ENCODE measurements at places on chromosomes 2 and 18.

DNA sequence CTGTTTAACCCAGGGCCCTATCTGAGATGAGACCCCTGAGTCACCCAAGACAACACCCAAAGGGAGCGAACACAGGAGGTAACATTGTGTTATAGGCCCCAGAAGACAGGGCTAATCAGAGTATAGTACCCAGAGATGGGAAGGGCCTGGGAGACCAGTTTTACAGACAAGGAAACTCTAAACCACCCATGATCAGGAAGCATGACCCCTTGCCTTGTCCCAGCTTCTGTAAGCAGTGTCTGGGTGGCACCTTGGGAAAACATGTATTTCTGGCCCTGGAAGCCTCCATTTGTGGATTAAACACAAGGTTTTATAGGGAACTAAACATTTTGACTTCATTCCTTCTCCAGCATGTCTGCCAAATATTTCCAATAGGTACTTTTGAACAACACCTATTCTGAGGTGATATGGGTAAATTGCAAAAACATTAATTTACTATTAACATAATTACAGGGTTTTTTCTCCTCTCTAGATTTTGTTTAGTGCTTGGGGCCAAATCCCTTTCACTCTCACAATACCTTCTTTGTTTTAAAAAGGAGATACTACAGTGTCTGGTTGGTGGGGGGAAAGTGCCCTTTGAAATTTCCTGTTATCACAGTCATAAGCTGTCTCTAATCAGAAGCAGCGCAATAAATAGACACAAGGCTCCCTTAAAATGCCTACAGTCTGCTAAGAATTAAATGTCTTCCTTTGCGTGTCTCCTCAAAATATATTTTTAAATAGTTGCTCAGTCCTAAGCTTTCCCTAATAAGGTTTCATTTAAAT, 341.1 kb downstream of the BCL11A start:
- DNase-seq, result no peak

GRCh38 chr2:159904959-159905305, 106.9 kb upstream of the CD302 start:
- no peak for DNase-seq

DNA sequence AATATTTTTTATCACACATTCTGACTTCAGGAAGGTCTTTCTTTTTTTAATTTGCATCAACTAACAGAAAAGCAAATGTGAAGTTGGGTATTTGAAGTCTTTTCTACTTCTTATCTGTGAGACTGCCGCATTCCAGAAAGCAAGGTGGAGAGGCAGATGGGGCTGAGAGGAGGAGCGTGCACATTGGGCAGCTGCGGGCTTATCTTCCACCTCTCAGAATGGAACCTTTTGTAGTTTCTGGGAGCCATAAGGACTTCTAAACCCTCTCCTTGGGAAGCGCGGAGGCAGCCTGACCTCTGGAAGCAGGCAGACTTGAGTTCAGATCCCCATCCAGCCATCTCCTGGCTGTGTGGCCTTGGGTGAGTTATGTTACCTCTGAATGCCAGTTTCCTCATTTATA, 3.9 kb downstream of the MAPRE3 start:
- DNase-seq, result no peak

DNA sequence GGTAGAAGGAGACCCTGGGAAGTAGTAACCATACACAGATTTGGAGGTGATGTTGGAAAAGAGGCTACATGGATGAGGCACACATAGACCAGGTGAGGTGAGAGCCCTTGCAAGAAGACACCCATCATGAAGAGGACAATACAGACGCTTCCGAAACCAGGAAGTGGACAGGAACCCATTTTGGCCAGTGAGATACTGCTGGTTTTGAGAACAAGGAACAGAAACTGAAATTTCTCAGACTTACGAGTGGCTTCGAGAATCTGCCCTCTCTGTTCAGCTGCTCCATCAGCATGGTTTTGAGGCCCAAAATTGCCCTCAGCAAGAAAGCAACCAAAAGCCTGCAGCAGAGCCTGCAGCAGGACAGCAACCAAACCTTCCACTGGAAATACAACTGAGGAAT, 479.1 kb upstream of the NRXN1 start:
- no peak for DNase-seq

DNA sequence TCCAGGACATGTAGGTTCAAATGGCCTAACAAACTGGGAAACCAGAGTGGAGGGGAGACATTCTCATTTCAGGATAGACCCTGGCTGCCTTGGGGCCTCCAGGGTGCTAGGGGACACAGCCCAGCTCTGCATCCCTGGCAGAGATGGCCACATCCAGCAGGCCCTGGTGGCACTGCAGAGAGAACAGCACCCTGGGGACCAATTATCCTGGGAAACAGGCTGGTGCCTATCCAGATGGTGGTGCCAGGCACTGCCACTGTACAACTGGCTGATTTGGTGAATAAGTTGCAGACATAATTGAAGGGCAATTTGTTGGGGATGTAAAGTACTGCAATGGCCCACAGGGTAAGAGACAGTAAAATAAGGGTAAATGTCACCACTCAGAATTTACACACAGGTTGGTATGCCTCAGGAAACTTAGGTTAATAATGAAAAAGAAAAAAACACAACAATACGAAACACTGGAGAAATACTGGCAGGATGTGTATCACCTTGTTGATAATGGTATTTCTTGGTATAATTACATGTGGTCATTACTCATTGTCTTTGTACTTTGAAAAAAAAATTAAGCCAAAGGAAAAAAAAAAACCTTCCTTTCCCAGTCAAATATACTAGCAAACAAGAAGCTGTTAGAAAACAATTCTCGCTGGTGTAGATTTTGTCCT, 12.8 kb upstream of the SFTPB start:
- no peak for DNase-seq

DNA sequence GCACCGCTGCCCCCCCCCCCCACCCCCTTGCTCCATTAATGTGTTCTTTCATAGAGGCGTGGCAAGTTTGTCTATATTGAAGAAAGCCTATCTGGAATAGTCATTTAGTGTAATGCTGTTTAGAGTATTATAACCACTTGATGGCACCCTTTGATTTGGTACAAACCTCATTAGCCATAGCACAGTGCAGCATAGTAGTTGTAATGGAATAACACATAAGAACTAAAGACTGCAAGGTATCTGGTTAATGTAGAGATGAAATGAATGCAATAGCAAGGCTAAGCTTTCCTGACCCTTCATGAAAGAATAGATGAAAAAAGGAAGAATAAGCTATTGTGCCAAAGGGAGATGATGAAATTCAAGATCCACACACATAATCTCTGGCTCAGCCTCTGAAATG, 81.9 kb downstream of the EHBP1 start:
- peak; percentile 12 for DNase-seq

- DNase-seq, result no peak
Observed at GRCh38 chr2:182481676-182482075, 54.8 kb upstream of the PDE1A start.

DNA sequence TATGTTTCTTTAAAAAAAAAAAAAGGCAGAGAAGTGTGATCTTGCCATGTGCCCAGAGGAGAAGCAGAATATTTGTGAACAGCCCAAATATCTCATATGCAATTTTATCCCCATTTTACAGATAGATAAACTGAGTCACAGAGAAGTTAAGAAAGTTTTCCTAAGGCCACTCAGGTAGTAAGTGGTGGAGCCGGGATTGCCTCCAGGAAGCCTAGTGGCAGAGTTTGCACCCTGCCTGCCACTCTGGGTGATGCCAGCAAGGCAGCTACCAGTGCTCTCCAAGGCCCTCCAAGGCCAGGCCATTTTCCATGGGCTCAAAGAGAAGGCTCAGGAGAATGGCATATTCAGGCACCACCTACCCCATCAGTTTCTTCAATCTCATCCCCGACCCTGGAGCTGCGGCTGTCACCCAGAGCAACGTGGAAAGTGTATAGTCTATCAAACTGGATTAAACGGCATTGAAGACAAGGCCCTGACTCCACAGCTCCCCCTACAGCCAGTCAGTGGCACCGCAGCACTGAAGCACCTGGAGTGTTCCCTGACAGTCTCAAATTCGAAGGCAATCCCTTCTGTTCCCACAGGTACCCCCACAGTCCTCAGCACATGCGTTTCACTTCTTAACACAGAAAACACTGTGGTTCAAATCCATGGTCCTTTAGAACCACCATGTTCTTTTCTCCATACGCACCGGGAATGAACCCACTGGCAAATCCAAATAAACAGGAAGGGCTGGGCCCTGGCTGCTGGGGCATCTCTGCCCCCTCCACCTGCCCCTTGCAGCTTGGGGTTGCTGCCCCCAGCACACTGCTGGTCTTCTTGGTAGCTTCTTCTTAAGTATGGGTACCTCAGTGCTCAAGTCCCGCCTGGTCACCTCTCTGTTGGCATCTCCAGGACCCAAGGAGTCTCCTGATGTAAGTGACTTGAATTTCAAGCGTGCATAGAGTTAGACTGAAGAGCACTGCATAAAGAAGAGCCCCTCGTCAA, 175.3 kb downstream of the INHBB start:
- DNase-seq, result peak; percentile 51

DNA sequence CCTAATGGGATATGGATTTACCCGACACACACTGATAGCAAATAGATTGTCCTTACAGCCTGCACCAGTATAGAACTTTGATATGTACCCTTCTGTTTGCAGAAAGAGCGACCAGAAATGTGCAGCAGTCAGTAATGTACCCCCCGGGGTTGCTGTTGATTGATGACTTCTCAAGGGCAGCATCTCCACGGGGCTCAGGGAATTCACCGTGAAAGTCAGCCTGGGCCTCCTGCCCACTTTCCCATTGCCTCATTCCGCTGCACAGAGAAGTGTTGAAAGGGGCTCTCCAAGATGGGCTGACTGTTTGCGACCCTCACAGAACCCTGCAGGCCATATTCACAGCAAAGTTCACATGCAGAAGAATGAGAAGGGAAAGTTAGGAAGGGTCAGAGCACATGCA, 241.3 kb downstream of the PRKCE start:
- DNase-seq, result no peak

DNA sequence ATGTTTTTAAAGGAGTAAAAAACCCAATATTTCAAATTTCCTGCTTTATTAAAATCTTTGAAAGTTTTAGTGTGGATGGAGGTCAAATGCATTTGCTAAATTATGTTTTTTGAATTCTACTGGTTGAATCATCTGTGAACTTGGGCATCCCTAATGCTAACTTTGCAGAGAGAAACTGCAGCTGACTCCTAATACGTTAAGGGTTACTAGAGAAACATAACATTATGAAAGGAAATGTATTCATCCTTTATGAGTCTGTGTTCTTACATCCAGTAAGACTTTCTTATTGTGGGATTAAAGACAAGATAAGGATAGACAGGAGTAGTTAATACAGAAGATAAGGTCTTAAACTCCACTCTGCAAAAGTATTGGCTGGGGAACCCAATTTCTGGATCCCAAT, 140.6 kb downstream of the FAM124B start:
- no peak for DNase-seq

DNA sequence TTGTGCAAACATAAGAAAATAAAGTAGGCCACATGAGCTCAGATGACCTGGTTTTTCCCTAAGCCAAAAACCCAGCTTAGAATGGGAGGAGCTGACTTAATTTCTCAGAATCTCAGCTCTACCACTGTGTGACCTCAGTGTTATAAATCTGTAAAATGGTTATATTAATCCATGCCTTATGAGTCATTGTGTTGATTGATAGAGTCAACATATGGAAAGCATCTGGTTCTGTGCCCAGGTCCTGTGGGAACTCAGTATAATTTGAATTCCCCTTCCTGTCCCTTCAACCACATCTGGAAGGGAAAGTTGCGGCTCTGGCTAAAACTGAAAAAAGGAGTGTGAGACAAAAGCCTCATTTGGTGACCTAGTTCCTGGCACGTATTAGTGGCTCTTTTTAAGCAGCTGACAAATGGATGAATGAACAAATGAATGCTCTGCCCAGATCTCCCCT, 25.7 kb downstream of the TMEM177 start:
- no peak for DNase-seq

DNA sequence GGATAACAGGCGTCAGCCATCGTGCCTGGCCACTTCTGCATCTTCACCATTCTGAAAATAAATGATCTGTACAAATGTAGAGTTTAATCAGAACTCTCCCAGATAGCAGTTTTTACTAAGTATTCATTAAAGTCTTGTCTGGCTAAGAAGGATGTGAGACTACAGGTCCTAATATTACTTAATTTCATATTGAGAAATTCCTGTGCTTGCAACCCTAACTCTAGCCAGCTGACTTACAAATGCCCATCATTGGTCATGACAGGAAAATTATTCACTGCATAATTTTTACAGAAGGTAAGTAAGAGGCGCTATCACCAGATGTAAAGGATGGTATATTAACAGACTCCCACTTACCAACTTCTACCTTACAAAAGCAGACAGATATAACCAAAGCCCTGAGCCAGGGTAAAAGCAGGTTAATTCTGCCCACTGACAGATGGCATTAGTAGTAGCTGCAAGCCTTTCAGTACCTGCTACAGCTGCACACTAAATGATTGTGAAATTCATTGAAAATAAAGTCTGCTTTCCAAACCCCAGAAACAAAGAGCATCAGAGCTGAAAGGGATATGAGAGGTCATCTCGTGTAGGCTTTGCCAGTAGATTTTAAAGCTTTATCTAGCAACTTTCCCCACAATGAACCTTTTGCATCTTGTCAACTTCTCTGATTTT, 271.3 kb upstream of the STON1 start:
- no peak for DNase-seq

DNA sequence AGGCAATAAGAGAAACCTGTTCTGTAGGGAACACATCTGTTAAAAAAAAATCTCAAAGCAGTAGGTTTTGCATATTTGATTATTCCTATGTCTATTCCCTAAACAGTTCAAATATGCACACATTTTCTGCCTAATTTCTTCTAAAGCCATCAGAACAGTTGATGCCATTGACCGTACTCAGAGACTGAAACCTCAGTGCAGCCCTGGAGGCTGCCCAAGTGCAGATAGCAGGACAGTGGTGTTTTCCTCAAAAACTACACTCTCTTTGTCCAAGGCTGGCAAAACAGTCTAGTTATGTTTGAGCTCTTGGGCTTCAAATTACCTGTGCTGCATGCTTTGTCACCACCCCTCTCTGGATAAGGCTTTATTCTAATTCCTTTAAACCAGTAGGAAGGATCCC, 23.3 kb upstream of the NFE2L2 start:
- no peak for DNase-seq

DNA sequence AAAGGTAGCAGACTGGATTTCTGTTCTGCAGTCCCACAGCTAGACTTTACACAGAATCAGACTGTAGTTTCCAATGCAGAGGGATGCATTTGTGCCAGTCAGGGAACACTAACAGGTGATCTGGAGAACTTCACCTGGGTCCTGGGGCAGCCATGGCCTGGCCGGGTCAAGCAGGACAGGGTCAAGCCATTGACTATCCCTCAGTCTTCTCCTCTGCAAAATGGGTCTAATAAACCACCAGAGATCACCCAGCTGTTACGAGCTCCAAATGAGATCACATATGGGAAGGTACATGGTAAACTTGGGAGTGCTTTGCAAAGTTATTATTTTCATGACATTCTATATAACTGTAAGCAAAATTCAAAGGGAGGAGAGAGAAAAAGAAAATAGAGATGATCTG, 294.1 kb downstream of the CDCA7 start:
- no peak for DNase-seq

Measured in AG08395 (cell line).